RPMI7951 (cell line): ENCODE measurements at places on chromosomes 5 and 9.

GRCh38 chr5:137502632-137503031 is 3.5 kb upstream of the SPOCK1 start:
- DNase-seq: no peak

DNA sequence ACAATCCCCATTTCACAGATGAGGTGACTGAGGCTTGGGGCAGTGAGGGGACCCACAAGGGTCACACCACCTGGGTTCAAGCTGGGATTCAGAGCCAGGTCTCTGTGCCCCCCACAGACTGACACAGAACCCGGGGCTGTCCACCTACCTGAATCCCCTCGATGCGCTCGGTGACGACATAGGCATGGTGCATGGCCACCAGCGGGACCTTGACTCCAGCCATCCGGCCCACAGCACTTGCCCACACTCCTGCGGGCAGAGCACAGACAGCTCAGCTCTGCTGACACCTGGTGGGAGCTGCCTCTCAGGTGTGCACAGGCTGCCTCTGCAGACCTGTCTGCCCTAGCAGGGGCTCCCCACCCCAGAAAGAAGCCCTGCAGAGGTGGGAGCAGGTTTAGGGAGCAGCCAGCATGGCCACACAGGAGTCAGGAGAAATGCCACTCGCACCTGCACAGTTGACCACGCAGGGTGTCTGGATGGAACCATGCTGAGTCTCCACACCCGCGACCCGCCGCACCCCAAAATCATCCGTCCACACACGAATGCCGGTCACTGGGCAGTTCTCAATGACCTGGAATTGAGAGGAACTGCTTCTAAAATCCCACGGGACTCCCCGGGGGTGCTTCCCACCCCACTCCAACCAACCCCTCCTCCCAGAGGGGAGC is 8.4 kb downstream of the SARDH start:
- DNase-seq: no peak

GRCh38 chr9:21481470-21482056 is 550 bp downstream of the IFNE start:
- no peak for DNase-seq

- DNase-seq: no peak
Measured at GRCh38 chr9:95435074-95435728, 81.6 kb downstream of the PTCH1 start.

GRCh38 chr5:169044962-169045361 is 256.0 kb downstream of the SLIT3 start:
- DNase-seq: no peak

GRCh38 chr5:166961028-166961427 is 1330.4 kb upstream of the WWC1 start:
- peak; percentile 1 for DNase-seq

GRCh38 chr5:134626369-134627014 is 6.1 kb downstream of the SAR1B start:
- DNase-seq: no peak

DNA sequence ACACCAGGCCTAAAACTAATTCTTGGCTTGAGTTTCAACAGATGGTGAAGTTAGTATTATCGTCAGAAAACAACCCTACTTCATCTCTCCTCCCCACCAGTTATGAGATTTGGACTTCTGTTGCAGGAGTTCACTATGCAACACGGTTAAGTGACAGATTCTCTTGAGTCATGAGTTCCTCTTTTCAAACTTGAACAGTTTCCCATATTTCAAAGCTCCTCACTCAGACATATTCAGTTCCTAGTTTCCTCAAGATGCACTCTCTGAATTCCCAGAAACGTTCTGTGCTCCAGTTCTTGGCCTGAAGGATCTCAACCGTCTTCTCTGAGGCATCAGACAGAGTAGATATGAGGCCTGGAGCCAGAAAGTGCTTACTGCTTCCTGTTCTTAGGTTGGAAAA is 7.3 kb upstream of the PTGER4 start:
- DNase-seq: no peak

DNA sequence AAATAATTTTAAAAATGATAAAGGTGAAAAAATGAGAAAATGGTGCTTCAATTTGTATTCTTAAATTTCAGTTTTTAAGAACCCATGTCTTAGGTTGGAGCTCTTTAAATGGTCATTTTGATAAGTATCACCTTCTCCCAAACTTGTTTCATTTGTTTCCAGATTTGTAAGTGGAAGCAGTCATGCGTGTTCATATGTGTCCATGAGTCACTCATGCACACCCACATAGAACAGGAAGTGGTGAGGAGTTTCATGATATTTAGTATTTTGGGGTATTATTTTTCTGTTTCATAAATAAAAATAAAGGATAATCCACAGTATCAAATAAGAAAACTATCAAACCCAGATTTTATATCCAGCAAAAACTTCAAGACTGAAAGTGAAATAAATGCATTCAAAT is 570.4 kb upstream of the ST8SIA4 start:
- no peak for DNase-seq

GRCh38 chr9:129557192-129558036 is 63.5 kb downstream of the C9orf50 start:
- peak; percentile 40 for DNase-seq

DNA sequence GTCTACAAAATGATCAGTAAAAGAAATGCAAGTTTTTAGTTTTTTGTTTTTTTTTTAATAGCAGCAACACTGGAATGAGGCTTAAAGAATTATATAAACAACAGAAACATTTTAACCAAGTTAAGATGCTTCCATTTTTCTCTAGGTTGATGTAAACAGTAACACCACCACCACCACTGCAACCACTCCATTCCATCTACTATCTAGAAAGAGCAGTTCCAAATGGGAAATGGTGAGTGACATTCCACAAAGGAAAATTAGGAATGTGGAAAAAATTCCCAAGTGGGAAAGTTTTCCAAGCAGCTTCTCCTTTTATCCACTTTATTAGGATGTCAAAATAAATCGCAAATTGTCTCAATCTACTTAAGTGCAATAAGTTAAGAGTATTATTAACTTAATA is 32.6 kb downstream of the SLC38A9 start:
- no peak for DNase-seq
